Fibroblast of mammary gland (primary cell): ENCODE measurements at places on chromosomes 5 and 9.

GRCh38 chr5:33400675-33401074 is 40.1 kb upstream of the TARS1 start:
- DNase-seq, result no peak

- peak; percentile 5 for DNase-seq
These were observed 30.1 kb upstream of the SLC12A2 start for GRCh38 chr5:128053291-128053954.

- peak; percentile 91 for DNase-seq
These were observed 107.9 kb downstream of the NDUFAF2 start for GRCh38 chr5:61052882-61053281.

- no peak for DNase-seq
These were observed 2127.3 kb upstream of the WWC1 start for GRCh38 chr5:166163996-166164610.

- peak; percentile 94 for DNase-seq
These were observed 3.8 kb downstream of the IER5L start for GRCh38 chr9:129174102-129174723.

DNA sequence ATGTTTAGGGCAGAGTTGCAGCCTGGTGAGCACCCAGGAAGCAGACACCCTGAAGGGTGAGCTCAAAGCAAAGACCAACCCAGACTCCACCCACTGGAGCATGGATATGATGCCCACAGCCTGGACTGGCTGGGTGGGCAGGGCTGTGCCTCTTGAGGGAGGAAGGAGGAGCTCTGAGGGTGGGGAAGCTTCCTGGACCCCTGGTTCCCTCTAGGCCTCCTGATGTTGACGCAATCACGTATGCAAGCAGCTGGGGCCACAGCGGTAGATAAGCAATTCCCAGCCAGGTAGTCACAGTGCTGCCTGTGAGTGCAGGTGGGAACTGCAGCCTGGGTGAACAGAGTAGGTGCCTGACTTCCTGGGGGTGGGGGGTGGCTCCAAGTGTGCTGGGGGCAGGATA is 271.5 kb downstream of the CDK5RAP2 start:
- DNase-seq, result no peak

- DNase-seq, result peak; percentile 67
These were observed 154.8 kb downstream of the SLIT3 start for GRCh38 chr5:169146158-169146557.

- no peak for DNase-seq
These were observed 25.0 kb upstream of the FREM1 start for GRCh38 chr9:14935106-14935751.

DNA sequence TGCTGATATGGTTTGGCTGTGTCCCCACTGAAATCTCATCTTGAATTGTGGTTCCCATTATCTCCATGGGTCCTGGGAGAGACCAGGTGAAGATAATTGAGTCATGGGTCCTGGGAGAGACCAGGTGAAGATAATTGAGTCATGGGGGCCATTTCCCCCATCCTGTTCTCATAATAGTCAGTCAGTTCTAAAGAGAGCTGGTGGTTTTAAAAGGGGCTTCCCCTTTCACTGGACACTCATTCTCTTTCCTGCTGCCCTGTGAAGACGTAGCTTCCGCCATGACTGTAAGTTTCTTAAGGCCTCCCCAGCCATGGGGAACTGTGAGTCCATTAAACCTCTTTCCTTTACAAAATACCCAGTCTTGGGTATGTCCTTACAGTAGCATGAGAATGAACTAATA is 99.6 kb downstream of the TRIM32 start:
- no peak for DNase-seq

GRCh38 chr5:169723103-169723831 is 86.2 kb downstream of the DOCK2 start:
- no peak for DNase-seq

GRCh38 chr5:64622991-64623390 is 67.3 kb upstream of the SHISAL2B start:
- no peak for DNase-seq

GRCh38 chr9:112112519-112112918 is 62.6 kb downstream of the SUSD1 start:
- peak; percentile 93 for DNase-seq

DNA sequence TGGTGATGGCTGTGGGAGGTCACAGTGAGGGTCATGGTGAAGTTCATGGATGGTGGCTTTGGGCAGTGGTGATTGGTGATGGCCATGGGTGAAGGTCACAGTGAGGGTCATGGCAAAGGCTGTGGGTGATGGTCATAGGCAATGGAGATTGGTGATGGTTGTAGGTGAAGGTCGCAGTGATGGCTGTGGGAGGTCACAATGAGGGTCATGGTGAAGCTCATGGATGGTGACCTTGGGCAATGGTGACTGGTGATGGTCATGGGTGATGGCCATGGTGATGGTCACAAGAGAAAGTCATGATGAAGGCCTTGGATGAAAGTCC is 115.6 kb upstream of the IRX4 start:
- DNase-seq, result no peak

DNA sequence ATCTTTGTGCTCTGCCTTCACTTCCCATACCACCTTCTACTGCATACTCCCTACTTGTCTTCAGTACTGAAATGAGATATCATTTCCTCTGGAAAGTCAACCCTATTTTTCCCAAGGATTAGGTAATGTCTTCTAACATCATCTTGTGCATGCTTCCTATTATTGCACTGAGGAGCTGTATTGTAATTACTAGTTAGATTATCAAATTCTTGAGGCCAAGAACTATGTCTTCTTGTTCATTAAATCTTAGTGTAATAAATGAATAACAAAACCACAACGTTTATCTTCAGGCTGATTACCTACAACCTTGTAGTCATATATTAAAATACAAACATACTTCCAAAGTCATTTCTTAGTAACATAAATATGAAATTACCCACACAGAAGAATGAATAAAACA is 87.9 kb upstream of the POU5F2 start:
- DNase-seq, result no peak

DNA sequence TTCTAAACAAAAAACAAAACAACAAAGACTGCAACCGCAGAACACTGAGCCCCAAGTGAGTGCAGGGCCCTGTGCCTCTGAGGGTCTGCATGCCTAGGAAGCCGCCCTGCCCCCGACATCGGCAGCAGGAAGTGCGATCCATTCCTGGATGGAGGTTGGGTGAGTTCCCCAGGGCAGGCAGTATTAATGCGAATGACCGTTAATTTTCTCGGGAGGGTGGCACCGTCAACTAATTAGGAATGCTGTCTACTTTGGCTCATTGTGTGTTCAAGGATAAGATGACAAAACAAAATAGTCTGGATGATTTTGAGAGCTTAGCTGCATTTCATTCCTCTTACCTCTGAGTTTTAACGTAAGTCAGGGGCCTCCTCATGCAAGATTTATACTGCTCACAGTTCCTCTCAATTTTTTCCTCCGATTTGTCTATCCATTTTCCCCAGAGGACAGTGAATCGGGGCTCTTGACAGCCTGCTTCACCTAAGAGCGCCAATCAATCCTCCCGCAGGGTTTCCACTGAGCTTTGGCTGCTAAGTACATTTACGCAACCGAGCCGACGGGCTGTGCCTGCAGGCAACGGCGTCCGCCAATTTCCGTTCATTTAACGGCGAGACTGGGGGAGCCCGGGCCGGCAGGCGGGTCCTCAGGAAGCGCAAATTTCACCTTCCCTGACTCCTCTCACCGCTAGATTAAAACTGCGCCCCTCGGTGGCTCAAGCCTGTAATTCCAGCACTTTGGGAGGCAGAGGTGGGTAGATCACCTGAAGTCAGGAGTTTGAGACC is 2.9 kb upstream of the NXNL2 start:
- DNase-seq, result peak; percentile 58

- no peak for DNase-seq
These were observed 52.9 kb upstream of the CDH18 start for GRCh38 chr5:20040901-20041300.

DNA sequence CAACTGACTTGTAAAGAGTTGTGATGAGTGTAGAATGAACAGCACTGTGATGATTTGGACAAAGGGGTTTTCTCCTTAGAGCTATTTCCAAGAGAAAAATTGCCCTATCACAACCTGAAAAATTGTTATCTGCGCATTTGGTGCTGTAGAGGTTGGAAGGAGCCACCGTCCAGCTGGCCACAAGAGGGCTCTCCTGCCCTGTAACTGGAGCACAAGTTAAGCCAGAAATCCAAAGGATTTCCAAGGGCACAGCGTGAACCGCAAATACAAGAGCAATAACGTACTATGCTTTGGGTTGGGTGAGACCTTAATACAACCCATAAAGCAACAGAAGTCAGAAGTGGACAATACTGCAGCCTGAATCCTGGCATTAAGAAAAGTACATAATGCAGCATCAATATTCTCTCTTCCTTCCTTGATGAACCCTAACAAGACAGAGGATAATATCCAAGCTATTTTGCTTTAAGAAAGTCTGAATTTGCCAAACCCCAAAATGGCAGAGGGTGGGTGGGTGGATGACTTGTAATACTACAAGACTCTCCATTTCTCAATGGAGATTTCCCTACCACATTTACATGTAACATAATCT is 56.8 kb upstream of the SMIM32 start:
- peak; percentile 70 for DNase-seq

- no peak for DNase-seq
These were observed 586.5 kb upstream of the PTPRD start for GRCh38 chr9:11199335-11199734.

- peak; percentile 68 for DNase-seq
These were observed 8.0 kb downstream of the PTCD2 start for GRCh38 chr5:72328172-72328571.

GRCh38 chr5:56649569-56649968 is 165.8 kb upstream of the MAP3K1 start:
- DNase-seq, result peak; percentile 32

GRCh38 chr5:87829217-87829551 is 416.5 kb upstream of the CCNH start:
- peak; percentile 85 for DNase-seq

DNA sequence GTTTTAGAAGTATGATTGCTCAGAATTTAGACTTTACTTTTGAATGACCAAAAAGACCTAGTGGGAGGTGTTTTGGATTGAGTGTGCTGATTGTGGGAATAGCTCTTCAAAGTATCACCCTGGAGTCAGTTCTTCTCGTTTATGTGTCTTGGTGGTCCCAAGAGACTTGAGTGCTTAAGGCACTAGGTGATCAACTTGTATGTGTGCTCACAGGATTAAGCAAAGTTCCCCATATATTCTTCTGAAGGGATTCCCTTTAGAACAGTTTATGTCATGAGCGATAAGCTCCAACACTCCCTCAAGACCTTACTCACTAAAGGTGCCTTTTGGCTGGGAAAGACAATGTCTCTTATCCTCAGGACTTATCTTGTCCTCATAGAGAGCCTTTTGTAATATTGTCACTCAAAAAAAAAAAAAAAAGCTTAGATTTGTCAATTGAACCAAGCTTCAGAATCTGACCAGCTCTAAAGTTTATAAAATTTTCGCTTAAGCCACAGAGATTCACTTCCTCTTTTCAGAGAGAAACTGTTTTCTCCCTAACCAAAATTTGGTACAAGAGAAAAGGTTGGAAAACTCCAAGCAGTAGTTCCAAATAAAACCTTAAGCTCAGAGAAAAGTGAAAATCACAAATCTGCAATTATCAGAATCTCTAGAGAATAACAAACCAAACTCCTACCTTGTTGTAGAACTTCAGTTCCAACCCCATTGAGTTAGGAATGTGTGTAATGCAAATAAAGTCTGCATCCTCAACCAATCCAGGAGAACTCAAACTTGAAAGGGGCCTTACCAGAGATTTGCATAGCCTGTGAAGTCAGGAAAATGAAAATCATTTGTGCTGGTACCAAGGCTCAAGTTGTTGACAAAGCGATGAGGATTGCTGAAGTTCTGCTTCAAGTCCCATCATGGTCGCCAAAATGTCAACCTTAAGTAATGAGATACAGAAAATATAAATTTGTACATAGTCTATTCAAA is 40.0 kb upstream of the PDZD2 start:
- DNase-seq, result no peak

DNA sequence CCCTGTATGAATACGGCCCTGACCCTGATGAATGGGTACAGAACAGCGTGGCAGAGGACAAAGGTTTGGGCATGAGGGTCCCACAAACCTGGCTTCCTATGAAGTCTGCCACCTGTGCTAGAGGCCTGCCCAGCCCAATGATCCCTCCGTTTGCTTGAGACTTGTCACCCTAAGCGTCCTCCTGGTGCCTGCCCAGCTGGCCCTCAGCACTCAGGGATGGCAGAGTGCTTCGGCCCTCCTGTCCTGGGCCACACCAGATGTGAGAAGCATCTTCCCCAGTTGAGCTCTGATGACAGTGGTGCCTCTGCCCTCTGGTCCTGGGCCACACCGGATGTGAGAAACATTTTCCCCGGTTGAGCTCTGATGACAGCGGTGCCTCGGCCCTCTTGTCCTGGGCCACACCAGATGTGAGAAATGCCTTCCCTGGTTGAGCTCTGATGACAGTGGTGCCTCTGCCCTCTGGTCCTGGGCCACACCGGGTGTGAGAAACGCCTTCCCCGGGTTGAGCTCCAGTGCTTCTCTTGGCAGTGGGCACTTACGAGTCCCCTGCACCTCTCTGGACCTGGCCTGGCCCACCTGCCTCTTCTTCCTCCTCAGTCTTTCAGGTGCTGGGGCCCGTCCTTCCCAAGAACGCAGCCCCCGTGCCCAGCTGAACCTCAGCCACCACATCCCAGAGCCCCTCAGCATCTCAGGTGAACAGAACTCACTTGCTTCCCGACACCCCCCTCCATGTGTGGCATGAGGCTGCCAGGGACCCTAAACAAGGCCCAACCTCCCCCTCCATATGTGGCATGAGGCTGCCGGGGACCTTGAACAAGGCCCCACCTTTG is 253.1 kb upstream of the IRX1 start:
- DNase-seq, result no peak

DNA sequence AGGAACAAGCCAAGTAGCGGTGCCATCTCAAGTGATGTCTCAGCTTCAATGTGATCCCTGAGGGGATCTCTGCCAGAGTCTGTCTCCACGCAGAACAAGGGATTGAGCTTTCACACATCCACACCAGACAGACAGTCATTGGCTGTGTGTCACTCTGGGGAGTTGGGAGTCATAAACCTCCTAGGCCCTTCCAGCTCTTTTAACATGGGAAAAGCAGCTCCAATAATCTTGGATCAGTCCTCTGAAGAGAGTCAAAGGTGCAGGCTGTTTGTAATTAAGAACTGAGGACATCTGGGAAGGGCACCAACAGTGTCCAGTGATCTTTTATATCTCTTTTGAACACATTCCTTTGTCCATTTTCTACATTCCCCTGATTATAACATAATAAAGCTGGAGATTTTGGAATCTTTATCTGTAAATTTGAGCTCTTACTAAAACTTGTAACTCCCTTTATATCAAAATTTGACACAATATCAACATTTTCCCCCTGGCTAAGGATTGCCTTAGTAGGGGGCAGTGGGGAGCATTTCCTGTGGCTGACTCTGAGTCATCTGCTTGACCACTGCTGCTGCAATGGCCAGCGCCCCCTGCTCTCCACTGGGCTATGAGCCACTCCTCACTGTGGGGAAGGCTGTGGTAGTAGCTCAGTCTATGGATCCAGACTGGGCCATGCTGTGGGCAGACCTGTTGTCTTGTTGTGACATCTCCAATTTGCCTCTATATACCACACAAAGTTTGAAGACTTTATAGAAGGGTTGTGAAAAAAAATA is 284.4 kb downstream of the OSTF1 start:
- DNase-seq, result no peak
